ENCODE measurements at places on chromosomes 1 and 21.

DNA sequence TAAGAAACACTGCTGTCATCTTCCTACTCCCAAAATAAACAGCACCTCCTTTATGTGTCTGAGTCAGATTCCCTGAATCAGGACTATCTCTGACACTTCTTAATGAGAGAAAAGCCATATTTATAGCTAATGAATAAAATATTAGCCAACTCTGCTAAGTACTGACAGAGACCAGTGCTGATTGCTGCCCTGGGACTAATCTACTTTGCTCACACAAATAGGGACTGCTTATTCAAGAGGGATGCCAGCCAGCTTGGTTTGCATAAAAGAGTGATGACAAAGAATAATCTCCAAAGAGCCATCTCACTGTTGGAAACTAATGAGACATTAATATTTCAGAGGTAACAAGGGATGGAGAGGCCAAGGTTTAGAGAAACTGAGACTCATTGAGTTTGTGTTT is 36.4 kb downstream of the FYB2 start:
- DNase-seq: no peak

DNA sequence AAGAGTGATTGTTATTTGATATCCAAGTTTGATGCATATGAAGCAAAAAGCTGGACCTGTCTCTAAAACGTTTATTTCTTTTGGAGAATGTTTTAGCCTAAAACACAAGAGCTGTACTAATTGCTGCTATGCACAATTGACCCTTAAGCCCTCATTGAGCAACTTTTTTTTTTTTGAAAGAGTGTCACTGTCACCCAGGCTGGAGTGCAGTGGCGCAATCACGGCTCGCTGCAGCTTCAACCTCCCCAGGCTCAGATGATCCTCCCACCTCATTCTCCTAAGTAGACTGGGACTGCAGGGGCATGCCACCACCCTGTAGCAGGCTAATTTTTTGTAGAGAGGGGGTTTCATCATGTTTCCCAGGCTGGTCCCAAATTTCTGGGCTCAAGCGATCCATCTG is 129.1 kb downstream of the PIK3R3 start:
- DNase-seq: no peak

- no peak for DNase-seq
Measured at GRCh38 chr1:228169345-228169744, 3.7 kb downstream of the IBA57 start.

DNA sequence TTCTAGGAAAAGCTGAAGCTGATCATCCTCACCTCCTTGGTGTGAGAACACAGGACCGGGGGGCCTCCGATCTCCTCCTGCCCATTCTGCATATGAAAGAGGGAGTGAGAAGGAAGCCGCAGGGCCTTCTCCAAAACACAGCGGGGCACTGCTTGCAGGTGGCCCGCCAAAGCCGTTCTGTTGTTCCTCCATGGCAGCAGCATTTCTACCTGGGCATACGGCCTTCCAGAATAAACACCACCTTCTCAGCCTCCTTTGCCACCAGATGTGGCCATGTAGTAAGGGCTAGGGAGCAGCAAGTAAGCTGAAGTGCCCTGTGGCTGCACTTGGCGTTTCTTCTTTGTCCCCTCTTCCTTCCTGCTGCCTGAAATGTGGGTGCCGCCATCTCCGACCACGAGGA is 214.9 kb downstream of the TOMM20 start:
- DNase-seq: no peak

DNA sequence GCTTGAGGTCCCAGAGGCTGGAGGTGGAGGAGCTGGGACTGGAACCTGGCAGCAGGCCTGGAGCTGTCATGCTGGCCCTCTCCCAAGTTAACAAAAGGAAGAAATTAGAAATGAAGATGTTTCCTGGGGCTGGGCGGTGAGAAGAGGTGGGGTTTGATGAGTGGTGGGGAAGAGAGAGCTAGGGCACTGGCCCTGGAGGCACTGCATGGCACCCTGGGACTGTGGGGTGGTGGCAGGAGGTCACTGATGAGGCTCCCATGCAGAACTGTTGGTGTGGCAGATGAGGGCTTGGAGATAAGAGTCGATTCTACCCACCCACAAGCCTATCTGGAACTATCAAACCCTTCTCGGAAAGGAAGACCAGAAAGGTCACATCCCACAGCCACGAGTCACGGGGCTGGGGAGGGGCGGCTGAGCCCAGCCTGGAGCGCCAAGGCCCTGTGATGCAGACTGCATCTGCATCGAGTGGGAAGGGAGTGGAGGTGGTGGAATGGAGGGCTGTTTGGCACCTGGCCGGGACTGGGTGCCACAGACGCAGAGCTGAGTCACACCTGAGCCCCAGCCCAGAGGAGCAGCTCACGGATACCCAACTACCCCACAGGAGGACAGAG is 29.4 kb downstream of the MRPL37 start:
- DNase-seq: peak; percentile 10

- no peak for DNase-seq
Measured at GRCh38 chr21:38486221-38486620, 12.1 kb downstream of the ERG start.

GRCh38 chr1:42944246-42944928 is 14.3 kb downstream of the SLC2A1 start:
- no peak for DNase-seq

DNA sequence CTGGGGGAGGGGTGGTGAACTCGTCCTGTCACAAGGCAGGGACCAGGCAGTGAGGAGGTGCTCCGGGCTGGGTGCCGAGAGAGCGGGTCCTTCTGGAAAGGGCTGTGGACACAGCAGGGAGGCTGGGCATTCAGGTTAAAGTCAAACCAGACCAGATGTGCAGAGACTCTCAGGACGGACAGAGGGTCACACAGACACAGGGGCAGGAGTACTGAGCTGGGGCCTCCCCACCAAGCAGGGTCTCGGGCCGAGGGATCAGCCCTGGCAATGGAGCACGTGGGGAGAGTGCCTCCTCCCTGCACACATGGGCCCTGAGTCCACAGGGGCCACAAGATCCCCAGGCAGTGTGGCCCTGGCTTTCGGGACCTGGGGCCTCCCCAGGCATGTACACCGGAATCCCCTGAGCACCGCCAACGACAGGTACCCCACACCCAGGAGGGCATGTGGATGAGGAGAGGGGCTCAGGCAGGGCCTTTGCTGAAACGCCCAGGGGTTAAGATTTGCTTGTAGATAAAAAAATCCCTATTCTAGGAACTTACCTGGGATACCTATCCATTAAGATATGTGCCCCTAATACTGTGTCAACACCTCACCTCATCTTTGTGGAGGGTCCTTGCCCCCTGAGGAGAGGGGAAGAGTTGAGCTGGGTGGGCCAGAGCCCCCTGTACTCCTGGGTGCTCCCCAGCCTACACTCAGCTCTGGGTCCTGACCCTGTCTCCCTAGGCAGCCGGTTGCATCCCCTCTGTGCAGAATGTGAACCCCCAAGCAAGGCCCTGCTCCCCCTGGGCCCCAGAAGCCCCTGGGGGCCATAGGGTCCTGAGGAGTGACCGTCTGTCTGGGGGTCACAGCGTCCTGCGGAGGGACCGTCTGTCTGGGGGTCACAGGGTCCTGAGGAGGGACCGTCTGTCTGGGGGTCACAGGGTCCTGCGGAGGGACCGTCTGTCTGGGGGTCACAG is 46.9 kb upstream of the ADARB1 start:
- DNase-seq: no peak

GRCh38 chr1:55054396-55054795 is 15.0 kb downstream of the PCSK9 start:
- no peak for DNase-seq

GRCh38 chr1:235776396-235776795 is 90.3 kb downstream of the LYST start:
- no peak for DNase-seq

- DNase-seq: no peak
Measured at GRCh38 chr1:3074297-3074741, 5.3 kb downstream of the PRDM16 start.

DNA sequence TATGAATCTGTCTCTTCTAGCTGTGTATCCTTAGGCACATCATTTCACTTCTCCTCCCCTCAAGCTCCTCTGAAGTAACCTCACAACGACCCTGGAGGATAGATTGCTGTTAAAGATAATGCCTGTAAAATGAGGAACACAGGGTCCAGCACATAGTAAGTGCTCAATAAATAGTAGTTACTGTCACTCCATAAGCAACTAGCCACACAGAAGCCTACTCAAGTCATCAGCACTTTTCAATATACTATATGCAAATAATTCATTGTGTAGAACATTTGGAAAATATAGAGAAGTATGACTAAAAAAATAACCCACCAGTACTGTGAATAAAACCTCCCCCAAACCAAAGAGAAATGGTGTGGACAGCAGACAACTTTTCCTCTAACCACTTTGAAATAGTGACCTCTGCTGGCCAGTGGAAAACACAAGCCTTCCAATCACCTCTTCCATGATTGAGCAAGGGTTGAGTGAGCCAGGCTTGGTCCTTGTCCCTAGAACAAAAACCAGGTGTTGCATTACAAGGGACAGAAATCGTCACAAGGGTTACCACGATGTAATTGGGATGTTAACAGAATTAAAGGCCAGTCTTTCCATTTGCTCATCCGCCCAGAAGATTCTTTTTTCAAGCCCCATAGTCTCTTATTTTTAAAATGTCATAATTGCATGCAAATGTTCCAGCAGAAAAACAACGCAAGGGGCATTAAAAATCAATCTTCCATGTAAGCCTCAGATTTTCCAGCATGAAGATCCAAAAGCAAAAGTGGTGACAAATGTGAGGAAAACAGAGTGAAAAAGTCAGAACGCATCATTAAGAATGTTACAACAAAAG is 15.7 kb upstream of the GLIS1 start:
- peak; percentile 49 for DNase-seq

DNA sequence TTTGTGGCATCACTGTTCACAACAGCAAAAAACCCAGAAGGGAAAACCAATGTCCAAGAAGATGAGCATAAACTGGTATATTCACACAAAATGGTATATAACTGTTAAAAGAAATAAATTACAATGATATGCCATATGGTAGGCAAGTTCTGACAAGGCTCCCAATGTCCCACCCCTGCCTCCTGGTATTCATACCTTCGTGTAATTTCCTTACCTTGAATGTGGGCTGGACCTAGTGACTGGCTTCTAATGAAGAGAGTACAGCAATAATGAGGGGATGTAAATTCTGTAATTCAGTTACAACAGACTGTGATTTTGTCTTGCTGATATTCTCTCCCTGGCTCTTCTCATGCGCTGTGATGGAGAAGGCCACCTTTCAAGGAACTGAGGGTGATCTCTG is 9.3 kb downstream of the ANKRD45 start:
- no peak for DNase-seq

GRCh38 chr1:56235909-56236510 is 343.4 kb downstream of the PLPP3 start:
- no peak for DNase-seq

DNA sequence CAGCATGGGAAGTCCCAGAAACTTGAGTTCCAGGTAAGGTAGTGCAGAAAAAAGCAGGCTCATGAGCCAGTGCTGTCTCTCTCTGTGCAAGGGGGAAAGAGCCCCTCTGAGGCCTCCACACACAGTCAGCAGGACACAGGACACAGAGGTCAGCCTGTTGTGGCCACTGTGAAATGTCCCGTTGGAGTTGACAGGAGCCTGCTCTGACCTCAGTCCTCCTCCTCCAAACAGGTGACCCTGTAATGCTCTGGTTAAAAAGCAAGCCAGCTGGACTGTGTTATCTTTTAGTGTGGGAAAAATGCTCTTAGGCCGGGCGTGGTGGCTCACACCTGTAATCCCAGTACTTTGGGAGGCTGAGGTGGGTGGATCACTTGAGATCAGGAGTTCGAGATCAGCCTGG is 24.2 kb upstream of the GPR157 start:
- DNase-seq: no peak

DNA sequence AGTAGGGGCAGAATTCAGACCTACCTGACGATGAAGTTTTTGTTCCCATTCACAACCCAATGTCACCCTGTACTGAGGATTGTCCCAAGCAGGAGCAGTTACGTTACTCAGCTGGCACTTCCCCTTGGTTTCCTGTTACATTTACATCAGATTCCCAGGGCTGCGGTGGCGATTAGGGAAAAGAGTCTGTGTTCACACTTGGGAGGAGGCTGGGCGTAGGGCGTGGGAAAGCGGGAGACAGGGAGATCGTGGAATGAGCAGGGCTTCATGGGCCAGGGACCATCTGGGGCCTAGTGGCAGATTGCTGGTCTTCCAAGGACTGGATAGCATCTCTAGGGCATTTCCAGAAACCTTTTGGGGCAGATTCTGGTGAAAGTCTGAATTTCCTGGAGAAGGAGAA is 39.0 kb downstream of the TBX19 start:
- no peak for DNase-seq

GRCh38 chr1:223765719-223766340 is 53.5 kb downstream of the CAPN2 start:
- no peak for DNase-seq

GRCh38 chr1:29549001-29549400 is 312.7 kb downstream of the PTPRU start:
- no peak for DNase-seq

DNA sequence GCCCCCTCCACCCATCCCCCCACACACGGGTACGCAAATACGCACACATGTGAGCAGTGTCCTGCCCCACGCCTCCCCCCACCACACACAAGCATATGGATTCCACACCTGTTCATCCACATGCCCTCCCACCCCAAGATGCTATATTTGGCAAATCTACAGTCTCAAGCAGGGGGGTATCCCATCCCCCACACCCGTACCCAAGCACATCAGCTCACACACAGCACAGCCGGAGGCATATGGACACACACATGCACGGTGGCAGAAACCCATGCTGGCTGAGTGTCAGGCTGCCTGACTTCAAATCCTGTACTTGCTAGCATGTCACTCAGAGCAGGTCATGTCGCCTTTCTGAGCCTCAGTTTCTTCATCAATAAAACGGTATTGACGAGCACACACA is 10.6 kb downstream of the COL16A1 start:
- no peak for DNase-seq

DNA sequence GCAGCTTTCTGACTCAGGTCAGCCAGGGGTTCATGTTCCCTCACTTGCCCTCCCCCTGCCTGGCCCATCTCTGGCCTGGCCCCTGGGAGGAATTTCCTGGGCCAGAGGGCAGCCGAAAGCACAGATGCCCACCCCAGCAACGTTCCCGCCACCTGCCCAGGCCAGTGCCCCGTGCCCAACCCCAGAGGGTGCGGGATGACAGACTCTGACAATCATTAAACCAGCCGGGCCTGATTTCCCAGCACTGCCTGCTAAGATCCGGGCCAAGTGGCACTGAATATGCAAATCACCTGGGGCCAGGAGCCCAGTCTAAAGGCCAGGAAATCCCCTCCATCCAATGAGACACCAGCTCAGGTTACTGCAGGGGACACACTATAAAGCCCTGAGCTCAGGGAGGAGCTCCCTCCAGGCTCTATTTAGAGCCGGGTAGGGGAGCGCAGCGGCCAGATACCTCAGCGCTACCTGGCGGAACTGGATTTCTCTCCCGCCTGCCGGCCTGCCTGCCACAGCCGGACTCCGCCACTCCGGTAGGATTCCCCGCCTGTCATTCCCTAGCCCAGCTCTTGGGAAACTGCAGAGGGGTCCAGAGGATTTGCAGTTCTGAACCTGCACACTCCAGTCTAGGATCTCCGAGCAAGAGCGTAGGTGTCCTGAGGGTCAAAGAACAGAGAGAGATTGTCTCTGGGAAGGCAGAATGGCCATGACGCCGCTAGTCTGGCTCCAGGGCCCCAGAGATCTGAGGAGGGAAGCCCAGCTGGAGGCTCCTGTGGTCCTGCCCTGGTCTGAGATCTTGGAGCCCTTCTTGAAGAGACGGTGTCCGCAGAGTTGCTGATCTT is at the start of gene ELF3:
ELF3 (plus strand) TSS at position 408 of the 836 bp plus-strand sequence. CDS start 550 bp downstream, outside the sequence.
- DNase-seq: no peak

Measured in activated CD4-positive, alpha-beta T cell treated with anti-CD3 and anti-CD28 coated beads, Interleukin-2, amount 10 ng/mL, durations not matched to agents 7 days and 5 days (primary cell).